ENCODE measurements at places on chromosomes 7 and 10.
A peak's percentile ranks its signal among the peaks of the same experiment; 100 is the strongest.

DNA sequence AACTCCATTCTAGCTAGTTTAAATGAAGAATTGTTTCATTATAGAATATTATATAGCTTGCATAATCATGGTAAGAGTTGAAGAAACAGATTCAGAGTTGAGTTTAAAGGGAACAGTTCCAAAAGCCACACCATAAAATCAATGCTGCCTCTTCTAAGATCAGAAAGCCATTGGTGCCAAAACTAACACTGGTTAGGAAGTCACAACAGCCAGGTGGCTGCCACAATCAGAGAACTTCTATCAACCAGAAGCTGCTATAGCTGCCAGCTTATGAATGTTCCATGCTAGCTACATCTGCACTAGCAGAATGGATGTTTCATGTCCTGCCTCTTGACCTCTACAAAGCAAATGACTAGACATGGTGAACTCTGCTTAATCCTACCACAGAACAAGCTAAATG lies 583.1 kb upstream of the LRRN3 start:
- DNase-seq, result no peak

DNA sequence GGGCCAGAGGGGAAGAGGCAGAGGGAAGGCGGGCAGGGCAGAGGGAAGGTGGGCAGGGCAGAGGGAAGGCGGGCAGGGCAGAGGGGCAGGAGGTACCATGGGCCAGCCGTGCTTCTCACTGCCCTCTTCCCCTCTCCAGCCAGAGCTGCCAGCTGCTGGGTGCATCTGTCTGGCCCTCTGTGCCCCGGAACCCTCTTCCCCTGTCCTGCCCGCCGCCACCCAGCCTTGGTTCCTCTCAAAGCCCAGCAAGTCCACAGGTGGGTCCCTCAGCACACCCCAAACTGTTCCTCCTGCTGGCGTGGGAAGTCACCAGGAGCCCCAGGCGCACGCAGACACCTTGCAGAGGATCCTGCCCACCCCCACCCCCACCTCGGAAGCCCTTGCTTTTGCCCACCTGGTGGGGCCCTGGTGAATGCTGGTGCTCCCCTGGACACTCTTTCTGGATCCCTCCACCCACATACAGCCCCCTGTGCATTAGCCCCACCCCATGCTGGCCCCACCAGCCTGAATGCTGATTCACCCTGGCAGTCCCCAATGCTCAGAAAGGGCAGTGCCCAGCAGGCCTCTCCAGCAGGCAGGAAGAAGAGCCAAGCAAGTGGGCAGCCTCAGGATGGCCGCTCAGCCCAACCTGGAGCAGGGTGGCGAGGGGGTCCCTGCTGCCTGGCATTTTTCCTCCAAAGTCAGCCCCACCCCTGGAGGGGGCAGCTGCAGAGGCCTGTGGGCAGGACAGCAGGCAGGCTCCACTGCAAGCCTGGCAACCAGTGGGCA lies 1.9 kb upstream of the PWWP2B start:
- no peak for DNase-seq

GRCh38 chr10:120605410-120605809 lies 148.4 kb downstream of the PLPP4 start:
- no peak for DNase-seq

GRCh38 chr7:14321947-14322346 lies 332.5 kb upstream of the ETV1 start:
- DNase-seq, result no peak

- DNase-seq, result no peak
Observed at GRCh38 chr10:4545062-4545461, 280.9 kb upstream of the AKR1E2 start.

- no peak for DNase-seq
Observed at GRCh38 chr10:19570991-19571390, 245.2 kb upstream of the PLXDC2 start.

DNA sequence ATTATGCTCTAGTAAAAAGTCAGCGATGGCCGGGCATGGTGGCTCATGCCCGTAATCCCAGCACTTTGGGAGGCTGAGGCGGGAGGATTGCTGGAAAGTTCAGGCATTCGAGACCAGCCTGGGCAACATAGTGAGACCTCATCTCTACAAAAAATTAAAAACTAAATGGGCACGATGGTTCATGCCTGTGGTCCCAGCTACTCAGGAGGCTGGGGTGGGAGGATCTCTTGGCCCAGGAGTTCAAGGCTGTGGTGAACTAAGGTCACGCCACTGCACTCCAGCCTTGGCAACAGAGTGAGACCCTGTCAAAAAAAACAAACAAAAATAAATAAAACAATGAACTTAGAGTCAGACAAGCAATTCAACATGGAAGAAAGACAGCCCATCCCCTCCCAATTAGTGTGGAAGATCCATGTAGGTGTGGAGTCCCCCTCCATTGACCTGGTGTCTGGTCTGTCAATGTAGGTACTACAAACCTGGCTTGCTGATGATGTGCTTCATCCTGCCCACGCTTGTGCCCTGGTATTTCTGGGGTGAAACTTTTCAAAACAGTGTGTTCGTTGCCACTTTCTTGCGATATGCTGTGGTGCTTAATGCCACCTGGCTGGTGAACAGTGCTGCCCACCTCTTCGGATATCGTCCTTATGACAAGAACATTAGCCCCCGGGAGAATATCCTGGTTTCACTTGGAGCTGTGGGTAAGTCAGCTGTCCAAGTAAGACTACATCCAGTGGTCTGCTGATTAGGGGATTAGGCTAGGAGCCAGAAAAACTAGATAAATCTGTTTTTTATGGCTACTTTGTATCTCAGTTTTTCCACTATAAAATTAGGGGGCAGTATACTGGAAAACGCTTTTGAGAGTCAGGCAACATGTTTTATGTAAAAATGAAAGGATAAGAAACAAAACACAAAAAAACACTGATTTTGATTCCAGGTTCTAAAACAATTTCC lies 9.3 kb downstream of the SCD start:
- DNase-seq, result no peak

DNA sequence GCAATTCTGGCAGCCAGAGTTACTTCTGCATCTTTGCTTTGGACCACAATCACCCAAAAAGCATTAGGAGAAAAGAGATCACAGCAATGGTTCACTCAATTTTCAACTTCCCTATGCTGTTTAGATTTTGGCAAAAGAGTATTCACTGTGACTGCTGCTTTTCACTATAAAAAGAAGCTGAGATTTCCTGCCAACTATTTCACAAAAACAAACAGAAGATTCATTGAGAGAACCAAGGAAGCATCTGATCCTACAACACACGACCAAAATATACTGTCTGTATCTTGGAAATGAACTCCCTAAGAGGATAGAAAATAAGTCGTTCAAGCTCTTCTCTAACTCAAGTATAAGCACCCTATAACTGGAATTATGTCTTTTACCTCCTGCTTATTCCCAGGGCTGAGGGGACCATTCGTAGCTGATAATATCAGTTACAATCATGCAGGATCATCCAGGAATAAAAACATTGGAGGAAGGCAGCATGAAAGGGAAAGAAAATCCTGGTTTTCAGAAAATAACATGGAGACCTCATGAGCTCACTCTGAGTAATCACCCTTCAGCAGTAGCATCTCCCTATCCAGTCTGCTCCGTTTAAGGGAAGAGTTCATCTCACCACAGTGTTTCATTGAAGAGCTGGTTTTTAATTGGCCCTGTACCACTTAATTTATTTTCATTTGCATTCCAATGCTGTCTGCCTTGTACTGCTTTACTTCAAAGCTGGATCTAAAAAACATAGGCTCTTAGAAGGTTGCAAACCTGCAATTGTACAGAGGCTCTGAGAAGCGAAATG lies 256.2 kb downstream of the PAXIP1 start:
- no peak for DNase-seq

DNA sequence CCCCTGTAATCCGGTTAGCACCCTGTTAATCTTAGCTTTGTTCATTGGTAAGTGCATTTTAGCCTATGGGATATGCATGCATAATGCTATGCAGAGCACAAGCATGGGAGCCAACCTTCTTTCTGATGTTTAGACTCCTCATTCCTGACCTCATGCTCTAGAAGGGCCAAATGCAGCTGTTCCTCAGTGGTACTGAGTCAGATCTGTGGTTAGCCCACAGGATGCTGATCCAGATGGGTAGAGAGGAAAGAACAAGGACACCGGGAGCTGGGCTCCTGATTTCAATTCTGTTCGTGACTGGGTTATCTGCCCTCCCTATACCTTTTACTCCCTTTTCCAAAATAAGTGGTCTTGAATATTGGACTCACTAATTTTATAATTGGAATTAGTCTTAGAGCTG lies 31.7 kb upstream of the C10orf90 start:
- DNase-seq, result no peak

GRCh38 chr7:124191030-124191429 lies 158.2 kb upstream of the TMEM229A start:
- no peak for DNase-seq

DNA sequence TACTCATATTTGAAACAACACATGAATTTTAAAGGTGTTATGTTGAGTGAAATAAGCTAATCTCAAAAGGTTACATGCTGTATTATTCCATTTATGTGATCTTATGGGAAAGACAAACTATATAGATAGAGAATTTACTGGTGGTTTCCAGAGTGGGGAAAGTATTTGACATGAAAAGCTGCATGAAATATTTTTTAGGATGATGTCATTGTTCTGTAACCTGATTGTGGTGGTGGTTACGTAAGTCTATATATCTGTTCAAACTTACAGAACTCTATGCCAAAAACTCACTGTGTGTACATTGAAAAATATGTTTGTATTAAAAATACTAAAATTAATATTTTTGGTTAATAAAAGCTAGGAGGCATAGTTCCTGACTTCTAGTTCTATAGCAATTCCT lies 453.0 kb downstream of the SORCS3 start:
- no peak for DNase-seq

DNA sequence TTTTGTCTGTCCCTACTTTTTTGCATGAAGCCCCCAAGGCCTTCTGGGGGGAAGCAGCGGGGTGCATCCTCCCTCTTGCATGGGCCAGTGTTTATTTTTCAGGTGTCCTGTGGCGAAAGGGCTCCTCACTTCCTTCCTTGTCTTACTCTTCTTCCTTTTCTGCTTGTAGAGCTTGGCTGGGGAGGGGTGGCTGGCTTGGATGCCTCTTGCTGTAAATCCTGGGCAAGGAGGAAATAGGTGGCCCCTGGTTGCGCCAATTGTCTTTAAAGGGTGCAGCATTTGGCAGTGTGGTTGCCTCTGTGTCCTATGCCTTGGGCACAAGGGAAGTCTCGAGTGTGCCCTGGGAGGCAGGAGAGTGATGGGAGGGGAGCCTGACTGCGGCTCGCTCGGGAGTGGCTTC lies 95.0 kb downstream of the SH2D4B start:
- no peak for DNase-seq

- DNase-seq, result peak; percentile 76
Observed at GRCh38 chr7:46352004-46352954, 431.2 kb upstream of the IGFBP3 start.

DNA sequence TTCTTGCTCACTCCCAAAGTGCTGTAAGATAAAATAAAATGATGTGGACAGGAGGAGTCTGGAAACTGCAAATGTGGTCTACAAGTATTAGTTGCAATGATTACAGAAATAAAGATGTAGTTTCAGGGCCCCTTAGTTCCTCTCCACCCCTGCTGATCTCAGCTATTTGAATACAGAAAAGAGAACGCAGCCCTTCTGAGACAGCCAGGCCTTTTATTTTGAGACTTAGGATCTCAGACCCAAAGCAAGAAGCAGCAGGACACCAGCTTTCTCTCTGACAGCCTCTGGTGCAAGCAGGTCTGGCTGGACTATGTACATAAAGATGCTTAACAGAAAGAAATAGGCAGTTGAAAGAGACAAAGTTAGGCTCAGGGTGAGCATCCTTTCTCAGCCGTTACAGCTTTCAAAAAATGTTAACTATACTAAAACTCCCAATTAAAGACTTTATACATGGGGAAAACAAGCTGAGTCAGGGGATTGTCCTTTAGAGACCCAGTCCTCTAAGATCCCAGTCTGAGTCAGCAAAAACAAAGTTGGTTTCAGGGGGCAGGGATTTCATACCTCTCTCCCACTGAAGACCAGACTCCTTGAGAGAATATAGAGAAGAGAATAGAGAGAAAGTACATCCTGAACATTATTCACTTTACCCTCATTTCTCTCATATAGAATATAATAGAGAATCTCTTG lies 220.4 kb downstream of the TMEM178B start:
- DNase-seq, result no peak

- DNase-seq, result peak; percentile 82
Observed at GRCh38 chr7:39720586-39720985, 97.2 kb downstream of the RALA start.
